ENCODE measurements at places on chromosomes 1 and 21.

DNA sequence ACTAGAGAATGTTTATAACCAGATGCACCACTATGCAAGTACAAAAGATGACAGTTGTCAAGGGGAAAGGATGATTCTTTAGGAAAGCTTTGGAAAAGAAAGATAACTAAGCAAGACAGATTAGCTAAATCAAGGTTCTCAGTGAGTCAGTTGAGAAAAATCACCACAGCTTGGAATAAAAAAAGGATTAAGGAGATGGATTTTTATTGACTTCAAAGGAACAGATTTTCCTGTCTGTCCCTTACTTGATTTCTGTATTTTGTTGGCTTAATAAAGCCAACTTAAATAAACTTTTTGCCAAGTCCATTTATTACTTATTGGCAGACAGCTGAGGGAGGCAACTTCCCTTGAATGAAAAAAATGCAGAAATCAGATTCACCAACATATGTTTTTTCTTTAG, 93.9 kb downstream of the NR5A2 start:
- no peak for DNase-seq

GRCh38 chr1:236160540-236161127, 18.3 kb downstream of the GPR137B start:
- no peak for DNase-seq

DNA sequence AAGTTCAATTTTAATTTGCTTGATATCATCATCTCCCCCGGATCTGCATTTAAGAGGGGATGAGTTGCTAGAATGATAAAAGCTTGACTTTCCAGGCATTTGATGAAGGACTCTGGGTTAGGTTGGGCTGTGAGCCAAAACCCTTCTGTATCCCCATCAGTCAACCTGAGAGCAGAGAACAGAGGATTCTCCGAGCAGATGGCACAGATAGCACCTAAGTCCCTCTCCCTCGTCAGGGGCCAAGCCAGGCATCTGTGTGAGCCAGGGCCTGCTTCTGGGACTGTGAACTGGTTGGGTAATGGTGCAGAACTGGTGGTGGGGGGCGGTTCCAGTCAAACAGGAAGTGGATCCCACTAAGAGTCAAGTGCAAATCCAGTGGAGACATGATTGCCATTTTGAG, 205.8 kb downstream of the TNR start:
- no peak for DNase-seq

GRCh38 chr1:244802041-244802440, 33.4 kb upstream of the COX20 start:
- no peak for DNase-seq

- DNase-seq, result no peak
These were observed 48.9 kb downstream of the YARS1 start for GRCh38 chr1:32768110-32768850.

GRCh38 chr1:32736812-32737791, 34.5 kb upstream of the SYNC start:
- no peak for DNase-seq

DNA sequence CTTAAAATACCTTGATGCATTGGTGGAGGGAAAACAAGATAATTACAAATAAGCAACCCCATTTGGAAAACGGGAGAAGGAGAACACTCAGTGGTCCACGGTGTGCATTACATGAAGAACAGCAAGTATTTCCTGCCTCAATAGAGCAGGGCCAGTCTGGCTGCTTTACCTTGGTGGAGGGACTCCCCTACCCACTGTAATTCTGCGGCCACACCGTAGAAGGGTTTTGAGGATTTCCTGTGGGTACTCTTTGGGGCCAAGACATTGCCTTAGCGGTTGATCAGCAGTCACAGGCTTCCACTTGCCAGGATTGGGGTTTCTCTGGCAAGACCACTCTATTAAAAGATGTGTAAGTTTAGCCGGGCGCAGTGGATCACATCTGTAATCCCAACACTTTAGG, 16.3 kb upstream of the TMEM54 start:
- no peak for DNase-seq

DNA sequence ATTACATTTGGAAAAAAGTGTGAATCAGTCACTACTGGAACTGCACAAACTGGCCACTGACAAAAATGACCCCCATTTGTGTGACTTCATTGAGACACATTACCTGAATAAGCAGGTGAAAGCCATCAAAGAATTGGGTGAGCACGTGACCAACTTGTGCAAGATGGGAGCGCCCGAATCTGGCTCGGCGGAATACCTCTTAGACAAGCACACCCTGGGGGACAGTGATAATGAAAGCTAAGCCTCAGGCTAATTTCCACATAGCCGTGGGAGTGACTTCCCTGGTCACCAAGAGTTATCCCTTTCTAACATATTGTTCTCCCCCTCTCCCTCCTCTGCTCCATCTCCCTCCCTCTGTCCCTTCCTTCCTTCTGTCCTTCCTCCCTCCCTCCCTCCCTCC, 47.7 kb upstream of the RHOU start:
- DNase-seq, result no peak

- no peak for DNase-seq
These were observed 10.9 kb upstream of the PROX1 start for GRCh38 chr1:213976665-213977485.

GRCh38 chr1:224059897-224060427, 53.9 kb upstream of the FBXO28 start:
- DNase-seq, result no peak

DNA sequence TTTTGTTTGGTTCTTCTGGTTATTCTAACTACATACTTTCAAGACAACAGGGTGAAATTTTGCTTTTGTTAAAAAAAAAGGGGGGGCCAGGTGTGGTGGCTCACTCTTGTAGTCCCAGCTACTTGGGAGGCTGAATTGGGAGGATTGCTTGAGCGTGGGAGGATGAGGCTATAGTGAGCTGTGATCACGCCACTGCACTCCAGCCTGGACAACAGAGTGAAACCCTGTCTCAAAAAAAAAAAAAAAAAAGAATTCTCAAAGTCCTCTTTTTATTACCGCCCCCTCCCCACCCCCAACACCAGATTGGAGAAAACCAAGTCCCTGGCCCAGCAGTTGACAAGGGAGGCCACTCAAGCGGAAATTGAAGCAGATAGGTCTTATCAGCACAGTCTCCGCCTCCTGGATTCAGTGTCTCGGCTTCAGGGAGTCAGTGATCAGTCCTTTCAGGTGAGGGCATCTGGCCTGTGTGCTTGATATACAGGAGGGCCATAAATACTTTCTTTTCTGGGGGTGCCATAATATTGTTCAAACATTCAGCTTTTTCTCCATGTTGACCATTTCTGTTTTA, 50.2 kb downstream of the LAMC2 start:
- no peak for DNase-seq
